ENCODE measurements at places on chromosomes 7 and 10.

GRCh38 chr10:133129859-133130495, 30.0 kb upstream of the KNDC1 start:
- no peak for DNase-seq

DNA sequence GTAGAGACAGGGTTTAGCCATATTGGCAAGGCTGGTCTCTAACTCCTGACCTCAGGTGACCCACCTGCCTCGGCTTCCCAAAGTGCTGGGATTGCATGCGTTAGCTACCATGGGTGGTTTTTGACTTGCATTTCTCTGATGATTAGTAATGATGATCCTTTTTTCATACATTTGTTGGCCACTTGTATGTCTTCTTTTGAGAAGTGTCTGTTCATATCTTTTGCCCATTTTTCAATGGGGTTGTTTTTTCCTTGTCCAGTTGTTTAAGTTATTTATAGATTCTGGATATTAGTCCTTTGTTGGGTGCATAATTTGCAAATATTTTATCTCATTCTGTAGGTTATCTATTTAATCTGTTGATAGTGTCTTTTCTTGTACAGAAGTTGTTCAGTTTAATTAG, 4.3 kb upstream of the OR13A1 start:
- DNase-seq = no peak

GRCh38 chr7:17546592-17546991, 248.1 kb downstream of the AHR start:
- no peak for DNase-seq

- no peak for DNase-seq
Observed at GRCh38 chr10:110618230-110618610, 25.9 kb upstream of the RBM20 start.

DNA sequence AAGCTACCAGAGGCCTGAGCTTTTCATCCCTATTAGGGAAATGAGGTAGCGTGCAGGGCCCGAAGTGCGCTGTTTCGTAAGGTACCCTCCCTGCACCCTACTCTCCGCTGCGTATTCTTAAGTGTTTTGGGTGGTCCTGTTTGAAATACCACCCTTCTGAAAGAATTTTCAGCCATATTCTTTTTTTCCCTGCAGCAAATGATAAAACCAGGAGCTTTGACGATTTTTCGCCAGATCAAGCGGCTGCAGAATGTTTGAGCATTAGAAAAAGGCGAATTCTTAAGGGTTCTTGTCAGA, 1.2 kb downstream of the RSBN1L start:
- DNase-seq = no peak

DNA sequence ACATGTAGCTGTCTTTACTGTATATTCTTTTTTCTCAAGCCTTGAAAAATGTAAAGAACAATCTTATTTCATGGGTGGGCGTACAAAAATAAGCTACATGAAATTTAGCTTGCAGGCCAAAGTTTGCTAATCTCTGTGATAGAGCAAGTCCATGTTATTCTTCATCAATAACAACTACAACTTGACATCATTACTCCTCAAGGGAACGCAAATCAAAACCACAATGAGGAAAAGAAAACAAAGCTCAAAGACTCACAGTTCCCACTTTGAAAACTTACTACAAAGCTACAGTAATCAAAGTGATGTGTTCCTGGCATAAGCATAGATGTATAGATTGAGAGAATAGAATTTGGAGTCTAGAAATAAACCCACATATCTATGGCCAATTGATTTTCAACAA, 62.5 kb downstream of the GNA12 start:
- DNase-seq = no peak

- no peak for DNase-seq
Observed at GRCh38 chr10:124697837-124698544, 46.2 kb downstream of the FAM53B start.

DNA sequence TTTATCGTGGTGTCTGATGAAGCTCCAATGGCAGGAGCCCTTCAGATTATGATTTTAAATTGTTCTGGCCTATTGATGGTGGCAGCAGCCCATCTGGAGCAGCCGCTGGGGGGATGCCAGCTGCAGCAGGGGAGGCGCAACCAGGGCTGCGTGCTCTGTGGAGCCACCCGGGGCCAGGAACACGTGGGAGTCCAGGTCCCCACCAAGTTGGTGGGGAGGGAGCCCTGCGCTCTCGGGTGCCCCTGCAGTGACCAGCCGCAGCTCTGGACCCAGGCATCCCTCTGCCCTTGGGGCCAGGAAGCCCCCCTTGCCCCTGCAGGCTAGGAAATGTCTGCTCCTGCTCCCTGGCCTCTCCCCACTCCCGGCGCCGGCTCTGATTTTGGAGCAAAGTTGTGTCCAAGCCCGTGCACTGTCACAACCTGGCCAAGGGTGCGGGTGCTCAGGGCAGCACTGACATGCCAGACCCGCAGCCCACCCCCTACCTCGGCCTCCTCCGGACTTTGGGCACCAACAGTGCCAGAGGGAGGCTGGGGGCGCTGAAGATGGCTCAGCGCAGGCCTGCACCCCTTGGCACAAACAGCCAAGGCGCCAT, 147.2 kb upstream of the ADO start:
- no peak for DNase-seq

DNA sequence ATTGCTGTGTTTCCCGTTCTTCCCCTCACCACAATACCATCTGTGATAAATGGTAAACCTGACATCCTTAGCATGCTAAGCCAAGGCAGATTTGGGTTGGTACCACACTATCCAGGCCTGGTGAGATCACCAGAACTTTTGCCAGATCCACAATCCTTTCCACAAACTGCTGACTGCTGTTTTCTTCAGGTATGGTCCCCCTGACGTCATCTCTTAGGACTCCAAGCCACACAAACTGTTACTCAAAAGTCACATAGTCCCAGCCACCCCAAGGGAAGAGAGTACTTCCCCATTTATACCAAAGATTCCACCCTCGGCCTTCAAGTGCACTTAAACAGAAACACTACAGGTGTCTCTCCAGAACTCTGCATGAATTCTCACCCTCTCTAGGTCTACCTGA, 34.8 kb downstream of the SLC25A13 start:
- no peak for DNase-seq

- DNase-seq = no peak
Observed at GRCh38 chr7:12066004-12066403, 145.1 kb upstream of the TMEM106B start.

- no peak for DNase-seq
Observed at GRCh38 chr10:48789486-48790456, 105.1 kb downstream of the WDFY4 start.

Data from stimulated activated CD8-positive, alpha-beta memory T cell treated with anti-CD3 and anti-CD28 coated beads, Interleukin-4, amount 100 ng/mL, for 1 hour (primary cell).